ENCODE measurements at places on chromosomes 7 and 10.
A peak's percentile ranks its signal among the peaks of the same experiment; 100 is the strongest.

- DNase-seq: no peak
Measured at GRCh38 chr10:46218921-46219320, 67.9 kb upstream of the ANTXRL start.

DNA sequence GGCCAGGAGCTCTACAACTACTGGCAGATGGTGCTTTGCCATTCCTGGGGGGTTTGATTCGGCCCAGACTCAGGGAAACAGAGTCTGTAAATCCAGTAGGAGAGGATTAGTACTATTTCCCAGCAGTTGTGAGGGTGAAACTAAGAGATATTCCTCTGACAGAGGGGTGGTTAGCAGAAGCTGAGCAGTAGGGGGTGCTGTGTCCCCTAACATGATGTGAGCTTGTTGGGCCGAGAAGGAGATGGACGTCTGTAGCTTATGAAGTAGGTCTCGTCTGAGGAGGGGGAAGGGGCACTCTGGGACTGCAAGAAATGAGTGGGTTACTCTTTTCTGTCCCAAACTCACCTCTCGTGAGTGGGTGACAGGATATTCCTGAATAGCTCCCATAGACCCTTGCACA is 179.2 kb upstream of the MBL2 start:
- peak; percentile 63 for DNase-seq

DNA sequence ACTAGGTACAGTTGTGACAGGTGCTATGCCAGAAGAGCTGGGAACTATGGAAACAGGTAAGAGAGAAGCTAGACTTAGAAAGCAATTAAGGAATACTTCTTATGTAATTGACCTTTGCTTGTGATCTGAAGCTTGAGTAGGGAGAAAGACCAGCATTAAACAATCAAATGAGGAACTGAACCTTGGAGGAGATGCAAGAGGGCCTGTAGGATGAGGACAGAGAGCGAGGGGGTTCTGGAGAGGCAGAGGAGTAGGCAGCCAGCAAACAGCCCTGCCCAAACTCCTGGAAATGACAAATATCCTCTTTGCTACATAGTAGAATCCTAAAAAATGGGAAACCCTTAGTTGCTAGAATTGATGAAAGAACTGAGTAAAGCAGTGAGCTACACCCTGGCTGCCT is 41.6 kb upstream of the FAM204A start:
- no peak for DNase-seq

GRCh38 chr10:70070834-70071233 is 18.2 kb downstream of the MACROH2A2 start:
- DNase-seq: no peak

GRCh38 chr10:92834986-92835385 is 13.3 kb upstream of the EXOC6 start:
- DNase-seq: no peak

Data from ecto neural progenitor cell (in vitro differentiated cells).